ENCODE measurements at places on chromosomes 3 and 15.

GRCh38 chr15:68014219-68014618, 39.9 kb upstream of the PIAS1 start:
- no peak for DNase-seq

GRCh38 chr15:73303636-73304035, 65.1 kb downstream of the HCN4 start:
- DNase-seq, result no peak

DNA sequence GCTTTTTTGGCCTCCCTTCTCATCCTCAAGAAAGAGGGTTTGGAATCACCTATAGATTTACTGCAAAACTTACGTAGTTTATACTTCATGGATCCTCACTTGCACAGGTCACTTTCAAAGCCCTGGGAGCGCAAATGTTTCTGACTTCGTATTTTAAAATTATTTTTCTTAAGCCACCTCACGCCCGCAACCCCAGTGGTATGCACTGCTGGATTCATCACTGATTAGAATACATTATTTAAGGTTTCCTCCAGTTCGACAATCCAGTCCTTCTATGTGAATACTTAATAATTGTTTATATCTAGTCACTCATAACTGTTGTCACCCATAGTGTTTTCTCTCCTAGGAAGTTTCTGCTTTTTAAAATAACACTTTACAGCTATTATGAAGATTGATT, 339.9 kb downstream of the CHL1 start:
- DNase-seq, result no peak

DNA sequence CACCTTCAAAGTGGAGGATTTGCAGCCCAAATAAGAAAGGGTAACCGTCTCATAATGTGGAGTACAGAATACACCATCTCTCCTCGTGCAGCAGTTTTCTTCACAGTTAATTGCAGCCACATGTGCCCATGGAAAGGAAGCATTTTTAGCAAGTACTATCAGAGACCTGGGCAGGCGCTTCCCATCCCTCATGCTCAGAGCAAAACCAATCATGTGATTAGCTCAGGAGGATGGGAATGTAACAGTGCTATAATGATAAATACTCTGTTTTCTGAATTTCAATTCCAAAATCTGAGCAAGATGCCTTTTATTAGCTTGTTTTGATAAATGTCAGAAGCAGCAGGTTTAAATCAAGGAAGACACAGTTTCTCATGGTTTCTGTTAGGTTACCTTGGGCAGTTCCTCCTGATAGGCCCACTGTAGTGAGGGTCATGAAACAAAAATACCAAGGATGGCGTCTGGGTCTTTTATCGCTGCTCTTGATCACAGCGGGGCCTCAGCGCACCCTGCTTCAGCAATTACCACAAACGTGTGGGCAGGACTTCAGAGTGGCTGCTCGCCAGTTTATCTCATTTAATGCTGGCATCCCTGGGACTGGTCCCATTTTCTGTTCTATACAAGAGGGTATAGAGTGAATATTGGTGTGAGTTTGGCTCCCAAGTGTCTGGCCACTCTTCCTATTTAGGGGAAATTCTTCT, 92.6 kb upstream of the VGLL4 start:
- DNase-seq, result no peak

GRCh38 chr3:67495751-67496150, 158.7 kb downstream of the SUCLG2 start:
- DNase-seq, result no peak

DNA sequence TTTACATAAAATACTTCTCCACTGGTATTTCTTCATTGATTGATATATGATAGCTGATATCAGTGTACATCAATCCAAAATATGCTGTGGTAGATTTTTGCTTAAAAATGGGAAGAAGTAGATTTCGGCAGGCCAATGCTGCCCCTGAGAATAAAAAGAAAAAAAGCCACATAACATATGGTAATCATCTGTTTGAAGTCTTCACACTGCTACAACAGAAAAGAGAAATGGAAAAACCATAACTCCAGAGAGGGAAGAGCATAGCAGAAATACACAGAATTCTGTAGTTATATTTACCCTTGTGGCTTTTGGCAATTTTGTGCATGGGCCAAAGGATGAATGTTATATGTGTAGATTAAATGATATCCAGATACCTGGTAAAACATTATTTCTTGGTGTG, 143.1 kb upstream of the KCNMB2 start:
- DNase-seq, result no peak

DNA sequence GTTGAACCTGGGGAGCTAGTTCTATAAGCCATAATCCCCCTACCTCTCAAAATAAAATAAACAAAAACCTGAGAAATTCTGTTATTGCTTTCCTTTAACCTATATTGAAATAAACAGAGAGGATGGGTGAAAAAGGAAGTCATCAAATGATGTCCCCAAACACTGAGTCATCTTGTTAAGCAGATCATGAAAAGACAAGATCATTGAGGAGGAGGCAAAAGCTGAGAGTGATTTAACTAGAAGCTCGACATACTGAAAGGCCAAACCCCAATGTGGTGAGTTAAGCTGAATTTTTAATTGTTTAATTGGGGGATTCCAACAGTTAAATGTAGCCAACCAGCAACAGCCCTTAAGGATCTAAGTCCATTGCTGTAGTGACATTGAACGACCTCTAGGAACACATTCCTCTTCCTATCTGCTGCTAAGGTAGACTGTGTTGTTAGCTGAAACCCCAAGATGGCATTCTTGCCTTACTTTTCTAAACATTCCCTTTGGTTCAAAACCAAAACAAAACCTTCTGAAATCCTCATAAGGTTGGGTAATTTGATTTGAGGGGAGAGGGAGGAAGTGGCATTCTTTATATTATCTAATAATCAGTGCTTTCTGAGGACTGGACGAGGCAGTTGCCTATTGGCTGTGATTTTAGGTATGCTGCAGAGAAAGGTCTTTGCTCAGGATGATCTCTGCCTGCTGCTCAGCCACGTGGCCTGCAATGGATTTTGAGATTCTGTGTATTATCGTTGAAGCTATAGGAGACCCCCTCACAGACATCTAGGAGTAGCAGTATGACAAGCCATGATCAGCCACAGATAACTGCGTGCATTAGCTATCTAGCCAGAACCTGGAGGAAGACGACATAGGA, 62.7 kb upstream of the BNIP2 start:
- DNase-seq, result peak; percentile 62

DNA sequence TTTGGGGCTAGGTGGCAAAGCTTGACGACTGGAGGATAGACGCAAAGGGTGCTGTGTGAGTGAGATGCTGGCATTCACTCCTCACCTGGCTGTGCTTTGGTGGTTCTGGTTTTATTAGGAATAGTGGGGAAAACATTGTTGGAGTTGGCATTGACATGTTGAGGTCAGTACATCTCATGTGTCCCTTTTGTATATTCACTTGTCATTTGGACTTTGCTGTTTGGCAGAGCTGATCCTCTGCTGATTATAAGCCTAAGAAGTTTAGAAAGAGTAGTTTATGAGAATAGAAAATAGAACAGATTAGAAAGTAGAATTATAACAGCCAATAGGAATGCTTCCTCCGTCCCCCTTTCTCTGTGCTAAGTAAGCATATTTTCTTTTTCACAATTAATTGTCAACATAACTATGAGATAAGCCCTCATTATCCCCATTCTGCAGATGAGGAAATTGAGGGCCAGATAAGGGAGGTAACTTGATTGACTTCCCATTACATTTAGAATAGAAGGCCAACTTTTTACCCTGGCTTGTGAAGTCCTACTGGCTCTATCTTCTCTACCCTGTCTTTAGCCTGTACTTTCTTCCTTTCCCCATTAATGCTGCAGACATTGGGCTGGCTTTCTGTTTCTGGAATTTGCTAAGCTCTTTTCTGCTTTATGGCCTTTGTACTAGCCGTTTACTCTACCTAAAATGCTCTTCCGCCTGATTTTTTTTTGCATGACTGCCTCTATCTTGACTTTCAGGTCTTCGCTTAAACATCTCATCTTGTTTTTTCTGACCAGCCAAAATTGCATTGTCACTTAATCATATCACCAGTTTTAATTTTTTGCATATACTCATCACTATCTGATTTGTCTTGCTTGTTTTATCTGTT, 12.8 kb downstream of the ITPR1 start:
- DNase-seq, result no peak

DNA sequence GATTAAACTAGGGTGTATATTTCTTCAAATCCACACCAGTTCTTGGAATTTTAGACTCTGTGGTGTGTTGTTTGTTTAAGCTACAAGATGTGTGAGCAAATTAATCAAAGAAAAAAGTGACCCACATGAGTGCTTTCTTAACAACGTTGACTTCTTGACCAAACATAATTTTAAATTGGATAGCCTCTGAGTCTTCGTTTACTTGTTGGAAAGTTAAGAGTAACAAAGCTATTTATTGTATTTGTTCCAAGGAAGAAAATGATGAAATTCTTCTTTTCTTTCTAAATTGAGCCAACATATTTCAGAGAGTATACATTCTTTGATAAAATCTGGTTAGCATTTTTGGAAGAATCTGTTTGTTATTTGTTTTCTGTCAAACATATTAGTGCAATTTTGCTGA, 99.9 kb upstream of the IGSF10 start:
- no peak for DNase-seq

DNA sequence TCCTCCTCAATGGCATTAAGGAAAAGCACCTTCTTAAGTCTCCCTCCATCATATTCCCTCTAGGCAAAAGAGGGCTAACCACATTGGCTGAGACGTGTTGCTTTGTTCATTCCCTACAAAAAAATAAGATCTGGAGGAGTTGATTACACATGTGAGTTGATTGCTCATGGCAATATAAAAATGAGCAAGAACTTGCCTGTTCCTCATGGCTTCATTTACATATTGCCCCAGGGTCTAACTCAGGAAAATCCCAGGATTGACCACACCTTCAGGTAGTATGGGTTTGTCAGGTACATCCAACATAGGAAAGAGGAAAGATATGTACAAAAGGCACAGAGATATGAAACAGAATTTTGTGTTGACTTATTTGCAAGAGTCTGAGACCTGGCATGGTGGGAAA, 35.5 kb downstream of the NFKBIZ start:
- DNase-seq, result no peak

GRCh38 chr15:66822576-66822975, 120.5 kb downstream of the SMAD6 start:
- no peak for DNase-seq

- no peak for DNase-seq
Measured at GRCh38 chr3:40677321-40677720, 152.6 kb downstream of the ZNF621 start.

DNA sequence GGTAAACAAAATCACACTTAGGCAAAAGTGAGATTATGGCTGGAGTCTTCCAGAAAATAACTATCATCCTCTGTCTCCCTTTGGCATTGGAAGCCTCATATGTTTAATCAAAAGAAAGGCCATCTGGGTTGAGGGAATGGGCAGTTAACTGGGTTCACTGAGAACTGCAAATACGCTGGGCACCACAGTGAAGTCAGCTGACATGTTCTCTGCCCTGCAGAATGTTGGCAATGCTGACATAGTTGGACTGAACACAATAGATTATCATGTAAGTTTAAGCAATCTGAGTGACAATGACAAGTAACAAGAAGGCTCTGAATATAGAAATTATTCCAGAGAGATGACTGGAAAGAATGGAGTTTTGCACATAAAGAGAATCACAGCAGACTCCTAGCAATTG, 43.8 kb upstream of the SLC25A26 start:
- no peak for DNase-seq

- no peak for DNase-seq
Measured at GRCh38 chr3:173395073-173395411, 2.5 kb upstream of the NLGN1 start.

GRCh38 chr3:127173516-127174166, 19.3 kb upstream of the PRR23E start:
- DNase-seq, result no peak

GRCh38 chr3:1594940-1595339, 502.1 kb downstream of the CNTN6 start:
- DNase-seq, result no peak

DNA sequence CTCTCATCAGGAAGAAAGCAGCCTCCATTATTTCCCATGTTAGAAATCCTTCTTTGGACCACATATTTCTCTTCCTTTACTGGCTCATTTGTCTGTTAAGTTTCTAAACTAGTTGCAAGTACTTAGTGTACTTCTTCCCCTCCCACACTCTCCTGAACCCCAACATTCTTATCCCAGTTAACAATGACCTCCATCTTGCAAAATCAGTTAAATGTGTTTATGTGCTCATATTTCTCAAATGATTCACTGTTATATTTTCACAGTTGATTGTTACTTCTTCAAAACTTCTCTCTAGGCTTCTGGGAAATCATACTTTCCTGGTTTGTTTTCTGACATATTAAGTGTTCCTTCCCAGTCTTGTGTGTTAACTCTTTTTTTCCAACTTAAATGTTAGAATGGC, 856.9 kb downstream of the EPHA3 start:
- no peak for DNase-seq

GRCh38 chr3:57646723-57647122, 46.2 kb downstream of the DENND6A start:
- no peak for DNase-seq

GRCh38 chr3:72223116-72223515, 438.2 kb upstream of the PROK2 start:
- no peak for DNase-seq

GRCh38 chr15:66886686-66887273, 178.6 kb upstream of the SMAD3 start:
- DNase-seq, result no peak

- no peak for DNase-seq
Measured at GRCh38 chr3:126293370-126294082, 63.7 kb downstream of the KLF15 start.

- DNase-seq, result no peak
Measured at GRCh38 chr3:152234657-152235375, 33.9 kb upstream of the MBNL1 start.

GRCh38 chr3:97658668-97659285, 105.8 kb upstream of the ARL6 start:
- DNase-seq, result no peak

DNA sequence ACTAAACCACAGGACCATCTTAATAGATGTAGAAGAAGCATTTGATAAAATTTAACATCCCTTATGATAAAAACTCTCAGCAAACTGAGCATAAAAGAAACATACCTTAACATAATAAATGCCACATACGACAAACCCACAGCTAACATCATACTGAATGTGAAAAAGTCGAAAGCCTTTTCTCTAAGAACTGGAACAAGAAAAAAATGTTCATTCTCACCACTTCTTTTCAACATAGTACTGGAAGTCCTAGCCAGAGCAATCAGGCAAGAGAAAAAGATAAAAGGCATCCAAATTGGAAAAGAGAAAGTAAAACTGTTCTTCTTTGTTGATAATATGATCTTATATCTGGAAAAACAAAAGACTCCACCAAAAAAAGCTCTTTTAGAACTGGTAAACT, 134.2 kb downstream of the RPL22L1 start:
- no peak for DNase-seq

DNA sequence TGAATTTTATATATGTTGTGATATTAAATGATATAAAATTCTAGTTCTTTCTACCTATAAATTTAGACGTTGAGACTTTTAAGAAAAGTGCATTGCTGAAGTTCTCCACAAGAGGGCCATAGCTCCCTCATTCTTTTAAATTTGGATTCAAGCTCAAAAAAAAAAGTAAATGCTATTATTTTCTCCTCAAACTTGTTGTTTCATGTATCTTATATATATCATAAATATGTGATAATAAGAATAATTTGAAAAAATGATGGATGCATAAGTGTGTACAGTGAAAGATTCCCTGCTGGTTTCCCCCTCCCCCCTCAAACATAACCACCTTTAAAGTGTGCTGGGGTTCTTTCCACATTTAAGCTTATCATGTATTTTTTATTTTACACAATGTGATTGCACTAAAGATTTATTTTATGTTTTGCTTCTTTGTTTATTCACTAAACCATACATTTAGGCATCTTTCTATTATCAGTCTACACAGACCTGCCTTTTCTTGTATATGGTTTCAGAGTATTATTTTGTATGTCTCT, 769.4 kb upstream of the GOLIM4 start:
- DNase-seq, result no peak
